ENCODE measurements at places on chromosomes 1 and 21. TPM values are rescaled to one million over a fixed set of nuclear protein-coding genes. Genes with fewer than 3 reads are reported as not detected.
A peak's percentile ranks its signal among the peaks of the same experiment; 100 is the strongest.

GRCh38 chr1:230163205-230163604 is 96.2 kb downstream of the GALNT2 start:
- no peak for DNase-seq

GRCh38 chr1:47440599-47441081 is 2.8 kb downstream of the FOXD2 start:
- no peak for DNase-seq

DNA sequence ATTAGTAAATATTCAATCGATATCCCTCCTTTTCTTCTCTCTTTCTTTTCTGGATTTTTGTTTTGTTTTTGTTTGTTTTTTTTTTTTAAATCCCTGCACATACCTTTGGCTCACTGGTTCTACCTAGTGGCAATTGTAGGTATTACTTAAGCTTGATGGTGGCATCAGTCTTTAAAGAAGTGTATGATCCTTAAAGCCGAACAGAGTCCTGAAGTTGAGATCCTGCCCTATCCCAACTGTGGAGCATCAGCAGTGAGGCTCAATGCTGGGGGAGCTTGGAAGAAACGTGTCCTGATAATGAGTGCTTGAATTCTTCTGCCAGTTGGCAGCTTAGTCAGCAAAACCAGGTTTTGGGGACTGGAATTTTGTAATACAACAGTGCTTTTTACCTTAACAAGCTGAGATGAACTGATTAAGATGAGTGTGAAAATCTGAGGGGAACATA is 60.8 kb downstream of the FASLG start:
- peak; percentile 54 for DNase-seq

EXO1 gene
- total RNA-seq: 71.4 TPM

GCSAML gene
- total RNA-seq: 0.10 TPM
